Activated CD8-positive, alpha-beta memory T cell treated with anti-CD3 and anti-CD28 coated beads for 48 hours (primary cell): ENCODE measurements at places on chromosomes 5 and 9.

DNA sequence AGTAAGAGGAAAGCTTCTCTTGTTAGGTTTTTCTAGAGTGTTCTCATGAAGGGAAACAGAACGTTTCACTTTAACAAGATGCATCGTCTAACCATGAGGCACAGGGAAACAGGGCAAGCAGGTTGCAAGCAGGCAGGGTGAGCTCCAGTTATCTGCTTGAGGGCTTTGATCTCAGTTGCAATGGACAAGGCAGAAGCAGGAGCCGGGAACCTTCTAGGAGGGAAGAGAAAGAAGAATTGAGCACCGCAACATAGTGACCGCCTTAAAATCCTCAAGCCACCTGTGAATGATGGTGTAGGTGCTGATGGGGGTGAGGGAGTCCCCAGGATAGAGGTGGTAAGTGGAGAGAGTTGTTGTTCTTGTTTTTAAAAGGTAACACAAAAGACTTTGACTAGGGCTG lies 22.9 kb upstream of the ZSWIM6 start:
- DNase-seq, result no peak

DNA sequence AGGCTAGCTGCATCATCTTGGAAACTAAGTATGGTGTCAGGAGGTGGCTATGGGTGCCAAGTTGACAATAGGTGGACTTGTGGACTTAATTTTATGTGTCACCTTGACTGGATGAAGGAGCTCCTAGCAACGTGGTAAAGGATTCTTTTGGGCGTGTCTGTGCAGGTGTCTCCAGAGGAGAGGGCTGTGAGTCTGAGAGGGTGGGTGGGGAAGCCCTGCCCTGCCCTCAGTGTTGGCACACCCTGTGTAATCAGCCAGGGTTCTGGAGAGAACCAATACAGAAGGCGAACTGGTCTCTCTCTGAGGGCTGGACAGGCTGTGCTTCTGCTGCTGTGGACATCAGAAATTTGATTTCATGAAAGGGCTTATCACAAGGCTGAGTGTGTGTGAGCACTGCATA lies 61.0 kb downstream of the GTF3C4 start:
- no peak for DNase-seq

DNA sequence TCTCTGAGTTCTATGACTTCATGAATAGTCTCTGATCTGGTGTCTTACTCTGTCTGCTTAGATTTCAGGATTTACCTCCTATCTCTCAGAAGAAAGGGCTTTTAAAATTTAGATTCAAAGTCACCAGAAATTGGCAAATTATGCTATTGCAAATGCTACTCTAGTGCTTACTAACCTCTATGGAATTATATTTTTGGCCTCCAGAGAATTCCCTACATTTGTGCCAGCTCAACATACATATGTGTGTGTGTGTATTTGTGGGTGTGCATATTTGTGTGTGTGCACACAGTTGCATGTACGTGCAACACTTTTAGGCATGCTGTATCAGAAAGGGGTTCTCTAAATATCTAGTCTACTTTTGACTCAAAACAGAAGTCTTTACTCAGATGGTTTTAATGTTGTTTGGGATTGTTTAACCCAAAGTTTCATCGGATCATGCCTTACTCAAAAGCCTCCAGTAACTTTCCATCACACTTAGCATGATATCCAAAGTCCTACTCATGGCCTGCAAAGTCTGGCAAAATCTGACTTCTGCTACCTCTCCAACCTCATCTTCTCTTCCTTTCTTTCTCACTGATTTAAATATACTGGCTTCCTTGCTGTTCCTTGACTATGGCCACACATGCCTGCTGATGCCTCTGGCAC lies 147.6 kb upstream of the NR3C1 start:
- no peak for DNase-seq

DNA sequence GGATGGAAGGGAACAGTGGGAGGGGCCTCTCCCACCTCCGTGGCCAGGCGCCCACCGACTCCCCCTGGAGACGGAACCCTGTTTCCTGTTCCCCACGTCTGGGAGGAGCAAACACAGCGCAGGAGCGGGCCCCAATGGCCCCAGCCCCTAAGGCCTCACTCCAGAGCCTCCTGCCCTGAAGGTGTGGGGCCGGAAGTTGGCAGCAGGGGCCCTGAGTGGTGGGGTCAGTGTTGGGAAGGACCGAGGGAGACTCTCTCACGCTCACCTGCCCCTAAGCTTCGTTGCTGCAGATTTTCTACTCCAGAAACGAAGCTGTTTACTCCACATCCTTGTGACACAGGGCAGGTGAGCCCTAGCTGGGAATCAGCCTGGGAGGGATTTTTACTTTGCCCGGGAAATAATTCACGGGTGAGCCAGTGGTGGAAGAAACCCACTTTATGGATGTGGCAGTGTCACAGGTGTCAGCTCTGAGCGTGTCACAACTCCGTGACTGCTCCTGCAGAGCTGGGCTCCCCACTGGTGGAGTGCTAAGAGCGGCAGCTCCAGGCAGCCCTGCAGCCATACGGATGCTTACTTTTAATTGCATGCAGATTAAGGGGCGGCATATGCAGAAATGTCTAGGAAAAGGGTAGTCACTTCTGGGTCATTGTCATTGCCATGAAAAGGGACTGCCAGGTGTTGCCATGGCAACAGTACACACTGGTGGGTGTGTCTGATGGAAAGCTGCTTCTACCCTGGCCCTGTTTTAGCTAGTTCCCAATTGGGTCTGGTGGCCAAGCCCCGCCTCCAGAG lies 77.5 kb upstream of the OLFM1 start:
- DNase-seq, result no peak

DNA sequence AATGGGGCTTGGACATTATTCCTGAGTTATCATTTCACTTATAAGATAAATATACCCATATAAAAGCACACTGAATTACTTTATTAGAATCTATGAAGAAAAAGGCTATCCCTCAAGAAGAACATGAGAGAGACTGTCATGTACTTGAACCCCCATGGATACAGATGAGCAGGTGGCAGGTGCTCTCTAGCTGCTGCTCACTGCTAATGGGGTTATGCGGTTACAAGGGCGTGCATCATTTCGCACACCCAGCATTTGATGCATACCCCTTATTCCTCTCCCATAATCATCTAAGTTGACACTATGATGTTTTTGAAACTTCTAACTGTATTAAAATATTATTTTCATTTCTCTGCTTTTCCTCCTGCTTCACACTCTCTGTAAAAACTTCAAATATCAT lies 16.4 kb downstream of the ITK start:
- DNase-seq, result no peak

DNA sequence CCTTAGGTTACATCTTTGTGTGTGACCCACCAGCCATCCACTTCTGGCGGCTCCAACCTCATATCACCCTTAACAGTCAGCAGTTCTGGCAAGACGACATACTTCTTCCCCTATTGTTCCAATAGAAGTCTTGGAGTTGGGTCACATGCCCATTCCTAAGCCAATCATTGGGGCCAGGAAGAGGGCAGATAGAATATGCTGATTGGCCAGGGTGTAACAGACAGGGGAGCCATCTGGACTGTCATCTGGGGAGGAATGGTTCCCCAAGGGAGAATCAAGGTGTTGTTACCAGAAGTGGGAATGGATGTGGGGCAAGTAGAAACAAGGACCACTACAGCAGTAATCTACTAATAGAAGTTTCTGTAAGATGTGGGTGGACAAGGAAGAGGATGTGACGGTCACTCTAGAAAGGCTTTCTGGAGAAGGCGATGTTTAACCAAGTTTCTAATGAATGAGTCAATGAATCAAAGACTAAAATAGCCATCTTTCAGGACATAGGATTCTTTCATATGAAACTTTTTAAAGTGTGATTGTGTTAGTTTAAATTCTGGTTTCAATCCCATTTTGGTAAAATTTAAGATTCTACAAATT lies 200.4 kb downstream of the ARHGAP26 start:
- DNase-seq, result no peak

GRCh38 chr9:128408963-128409431 lies 11.7 kb upstream of the CERCAM start:
- no peak for DNase-seq

DNA sequence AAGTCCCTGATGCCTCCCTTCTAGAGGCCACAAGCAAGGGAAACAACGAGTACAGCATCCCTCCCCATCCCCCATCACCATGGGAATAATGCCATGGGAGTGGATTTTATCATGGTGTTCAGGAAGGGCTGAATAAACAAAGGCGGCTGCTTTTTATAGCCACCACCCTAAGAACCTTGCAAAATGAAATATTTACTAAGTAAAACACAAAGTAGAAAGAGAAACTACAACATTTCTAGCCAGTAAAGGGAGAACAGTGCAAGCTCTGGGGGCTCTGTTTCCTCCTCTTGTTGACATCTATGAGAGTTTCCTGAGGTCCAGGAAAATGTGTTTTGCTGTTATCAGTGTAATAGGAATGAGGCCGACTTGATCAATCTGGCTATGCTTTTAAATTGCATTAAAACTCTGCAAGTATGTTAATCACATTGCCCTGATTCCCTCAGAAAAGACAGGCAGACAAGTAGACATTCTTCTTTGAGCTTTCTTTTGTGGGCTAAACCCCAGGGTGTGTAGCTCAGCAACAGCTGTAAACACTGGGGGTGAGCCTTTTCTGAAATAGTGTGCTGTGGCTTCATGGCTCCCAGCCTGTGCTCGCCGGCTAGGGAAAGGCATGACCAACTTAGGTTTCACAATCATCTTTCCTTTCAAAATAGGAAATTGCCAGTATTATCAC lies 31.1 kb downstream of the SV2C start:
- DNase-seq, result no peak
